ENCODE measurements at places on chromosomes 4 and X. TPM values are rescaled to one million over a fixed set of nuclear protein-coding genes. Genes with fewer than 3 reads are reported as not detected.

UGT2A1 gene
- total RNA-seq, result not detected

JAKMIP1 gene
- 0.69 TPM for total RNA-seq

DCAF4L1 gene
- 0.16 TPM for total RNA-seq

EOLA2 gene
- 33.7 TPM for total RNA-seq

CT45A1 gene
- total RNA-seq, result not detected

DNA sequence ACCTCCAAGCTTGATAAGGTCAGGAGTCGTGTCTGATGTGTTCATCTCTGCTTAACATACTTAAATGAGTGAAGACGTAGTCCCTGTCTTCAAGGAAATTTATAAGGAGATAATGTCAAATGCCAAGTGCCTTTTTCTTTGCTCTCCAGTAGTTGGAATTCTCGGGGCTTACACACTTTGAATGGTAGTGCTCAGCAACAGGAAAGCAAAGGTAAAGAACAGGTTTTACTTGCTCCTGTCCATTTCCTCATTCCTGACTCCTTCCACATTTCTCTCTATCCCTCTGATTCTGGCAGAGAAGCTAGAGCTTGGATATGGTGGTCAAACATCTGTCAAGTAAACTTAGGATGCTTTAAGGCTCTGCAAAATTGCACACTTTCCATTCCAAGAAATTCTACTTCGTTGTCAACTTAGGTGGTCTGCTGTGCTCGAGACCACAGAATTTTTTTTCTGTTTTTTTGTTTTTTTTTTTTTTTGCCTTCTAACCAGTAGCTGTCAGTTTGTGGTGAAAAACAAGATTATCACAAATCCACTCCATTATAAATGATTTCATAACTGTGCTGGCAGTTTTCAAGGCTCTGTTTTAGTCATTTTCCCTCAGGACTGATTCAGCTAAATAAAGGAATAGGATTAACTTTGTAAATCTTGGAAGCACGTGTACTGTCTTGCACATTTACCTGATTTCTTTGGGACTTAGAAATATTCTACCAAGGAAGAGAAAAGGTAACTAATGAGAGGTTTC is 180.8 kb upstream of the ANXA3 start:
- peak; percentile 40 for DNase-seq

GRCh38 chr4:20592663-20593062 is 107.6 kb upstream of the PACRGL start:
- DNase-seq, result no peak

DNA sequence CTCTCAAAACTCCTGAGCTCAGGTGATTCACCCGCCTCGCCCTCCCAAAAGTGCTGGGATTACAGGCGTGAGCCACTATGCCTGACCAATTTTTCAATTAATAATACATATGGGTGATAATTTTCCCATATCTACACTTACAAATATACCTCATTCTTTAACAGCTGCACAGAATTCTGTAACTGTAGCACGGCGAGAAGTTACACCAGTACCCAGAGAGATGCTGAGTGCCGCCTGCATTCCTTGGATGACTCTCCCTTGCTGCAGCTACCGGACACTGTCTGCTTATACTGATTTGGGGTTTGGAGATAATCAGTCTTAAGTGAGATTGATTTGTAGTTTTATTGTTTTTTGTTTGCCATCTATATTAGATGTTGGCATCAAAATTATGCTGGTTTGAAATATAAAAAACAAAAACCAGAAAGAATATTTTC is 5.8 kb downstream of the TIFA start:
- no peak for DNase-seq

GRCh38 chr4:155759372-155760252 is 791 bp downstream of the GUCY1B1 start:
- DNase-seq, result peak; percentile 82

GRCh38 chrX:42106556-42106955 is 183.2 kb upstream of the CASK start:
- peak; percentile 37 for DNase-seq

GRCh38 chrX:136667446-136668168 is 19.6 kb downstream of the CD40LG start:
- DNase-seq, result no peak

GRCh38 chr4:7949759-7950158 is 10.1 kb upstream of the AFAP1 start:
- no peak for DNase-seq

Measured in kidney (tissue), 22 donors.